Esophagus squamous epithelium (tissue), 5 donors: ENCODE measurements at places on chromosomes 7 and 10.
A peak's percentile ranks its signal among the peaks of the same experiment; 100 is the strongest.

DNA sequence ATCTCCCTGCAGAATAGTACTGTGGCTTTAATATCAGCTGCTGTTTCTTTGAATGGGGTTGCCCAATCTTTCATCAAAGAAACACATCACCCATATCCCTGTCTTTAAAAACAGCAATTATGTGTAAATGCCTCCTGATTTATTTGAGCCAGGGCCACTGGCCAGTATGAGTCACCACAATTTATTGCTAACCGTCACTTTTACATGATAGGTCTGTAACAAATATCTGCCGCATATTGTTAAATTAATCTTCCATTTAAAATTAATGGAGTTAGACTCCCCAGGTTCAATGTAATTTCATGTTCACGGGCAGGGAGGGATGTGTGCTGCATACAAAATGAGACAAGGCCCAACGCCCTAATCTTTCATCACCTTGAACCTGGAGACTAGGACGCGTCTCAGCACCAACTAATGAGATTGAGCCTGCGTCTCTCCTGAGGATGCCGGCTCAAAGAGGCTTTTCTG, 673.4 kb downstream of the AUTS2 start:
- DNase-seq, result no peak

GRCh38 chr7:119935418-119936025, 337.5 kb upstream of the KCND2 start:
- DNase-seq, result no peak

DNA sequence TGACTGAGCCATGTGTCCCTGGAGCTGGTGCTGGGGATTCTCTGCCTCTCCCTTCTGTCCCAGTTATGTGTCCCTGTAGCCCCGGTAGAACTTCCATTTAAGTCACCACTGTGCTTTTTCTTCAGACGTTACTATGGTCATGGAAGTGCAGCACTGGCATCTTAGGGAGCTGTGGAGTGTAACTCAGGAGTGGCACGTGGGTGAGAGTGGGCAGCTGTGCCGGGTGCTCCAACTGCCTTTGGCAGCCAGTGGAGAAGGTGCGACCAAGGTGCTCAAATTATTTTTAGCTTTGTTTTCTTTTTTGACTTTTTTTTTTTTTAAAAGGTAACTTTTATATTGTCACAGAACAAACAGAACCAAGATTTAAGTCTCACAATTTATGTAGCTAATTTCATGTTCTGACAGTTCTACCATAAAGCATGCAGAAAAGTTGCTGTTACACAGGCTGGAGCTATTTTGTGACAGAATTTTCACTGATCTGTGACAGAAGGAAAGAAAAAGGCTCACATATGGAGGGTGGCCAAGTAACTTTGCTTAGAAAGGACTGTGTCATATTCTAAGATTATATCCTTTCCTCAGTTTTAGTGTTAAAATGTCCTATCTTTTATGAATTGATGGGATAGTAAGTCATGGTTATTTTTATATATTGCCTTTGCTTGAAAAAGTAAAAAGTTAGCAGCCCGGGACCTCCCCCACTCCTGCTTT, 73.9 kb downstream of the SH2D4B start:
- no peak for DNase-seq

GRCh38 chr7:51035716-51036115, 253.0 kb upstream of the GRB10 start:
- no peak for DNase-seq

DNA sequence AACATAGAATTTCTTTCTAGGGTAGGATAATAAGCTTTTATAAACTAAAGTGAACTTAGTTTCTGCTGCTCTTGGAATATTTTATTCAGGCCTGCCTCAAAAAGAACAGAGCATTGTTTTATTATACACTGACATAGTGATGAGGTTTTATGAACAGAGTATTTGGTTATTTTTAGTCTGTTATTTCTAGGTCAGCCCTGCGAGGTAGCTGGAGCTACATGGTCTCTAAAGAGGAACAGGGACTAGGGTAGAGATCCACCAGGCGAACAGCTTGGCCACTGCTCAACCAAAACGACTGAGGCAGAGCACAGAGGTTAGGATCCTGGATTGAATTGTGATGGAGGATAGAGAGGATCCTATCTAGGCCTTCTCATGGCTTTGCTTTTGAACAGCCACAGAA, 53.0 kb downstream of the MKX start:
- DNase-seq, result no peak

DNA sequence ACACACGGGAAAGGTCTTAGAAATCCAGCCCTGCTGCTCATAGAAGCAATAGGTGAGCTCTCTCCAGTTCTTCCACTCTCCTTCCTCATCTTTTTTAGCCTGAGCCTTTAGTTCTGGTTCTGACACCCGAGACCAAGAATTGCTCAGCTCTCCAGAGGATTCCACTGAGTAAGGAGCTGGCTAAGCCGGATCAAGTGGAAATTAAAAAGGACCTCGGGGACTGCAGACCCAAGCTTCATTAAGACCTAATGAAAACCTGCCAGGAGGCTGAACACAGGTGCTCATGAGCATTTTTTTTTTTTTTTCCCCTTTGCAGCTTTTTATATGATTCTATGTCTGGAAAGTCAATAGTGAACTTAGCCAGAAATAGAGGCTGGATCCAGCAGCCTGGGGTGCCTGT, 1176.0 kb upstream of the AUTS2 start:
- no peak for DNase-seq

DNA sequence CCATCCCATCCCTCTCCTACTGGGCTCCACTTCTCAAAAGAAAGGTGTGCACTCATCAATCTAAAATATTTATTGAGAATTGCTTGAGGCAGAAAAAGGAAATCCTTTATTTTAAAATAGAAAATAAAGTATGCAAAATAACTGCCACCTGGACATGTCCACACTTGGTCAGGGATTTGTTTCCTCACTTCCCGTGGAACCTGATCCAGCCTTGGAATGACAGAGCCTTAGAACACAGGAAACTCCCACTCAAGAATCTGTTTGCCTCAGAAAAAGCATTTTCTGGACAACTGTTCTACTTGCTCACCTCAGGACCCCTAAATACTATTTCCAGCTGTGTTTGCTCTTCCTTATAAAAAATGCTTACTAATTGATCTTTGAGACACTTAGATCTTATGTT, 29.0 kb downstream of the AKR1C8 start:
- DNase-seq, result no peak

DNA sequence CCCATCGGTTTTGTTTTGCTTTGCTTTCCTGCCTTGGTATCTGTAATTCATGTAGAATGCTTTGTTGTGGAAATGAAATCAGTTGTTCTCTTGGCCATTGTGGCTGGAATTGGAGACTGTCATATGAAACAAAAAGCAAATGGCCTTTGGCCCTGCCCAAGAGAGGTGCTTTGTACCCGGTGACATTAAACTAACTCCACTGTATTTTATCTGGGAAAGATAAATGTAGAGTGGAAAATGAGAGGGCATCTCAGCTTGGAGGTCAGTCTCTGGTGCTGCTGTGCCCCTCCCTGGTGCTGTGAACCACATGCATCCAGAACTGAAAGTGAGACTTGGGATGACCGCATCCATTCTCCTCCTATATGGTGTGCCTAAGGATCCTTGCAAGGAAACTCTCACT, 75.4 kb downstream of the CDK1 start:
- no peak for DNase-seq

- no peak for DNase-seq
These were observed 106.3 kb upstream of the WAC start for GRCh38 chr10:28426392-28427159.

DNA sequence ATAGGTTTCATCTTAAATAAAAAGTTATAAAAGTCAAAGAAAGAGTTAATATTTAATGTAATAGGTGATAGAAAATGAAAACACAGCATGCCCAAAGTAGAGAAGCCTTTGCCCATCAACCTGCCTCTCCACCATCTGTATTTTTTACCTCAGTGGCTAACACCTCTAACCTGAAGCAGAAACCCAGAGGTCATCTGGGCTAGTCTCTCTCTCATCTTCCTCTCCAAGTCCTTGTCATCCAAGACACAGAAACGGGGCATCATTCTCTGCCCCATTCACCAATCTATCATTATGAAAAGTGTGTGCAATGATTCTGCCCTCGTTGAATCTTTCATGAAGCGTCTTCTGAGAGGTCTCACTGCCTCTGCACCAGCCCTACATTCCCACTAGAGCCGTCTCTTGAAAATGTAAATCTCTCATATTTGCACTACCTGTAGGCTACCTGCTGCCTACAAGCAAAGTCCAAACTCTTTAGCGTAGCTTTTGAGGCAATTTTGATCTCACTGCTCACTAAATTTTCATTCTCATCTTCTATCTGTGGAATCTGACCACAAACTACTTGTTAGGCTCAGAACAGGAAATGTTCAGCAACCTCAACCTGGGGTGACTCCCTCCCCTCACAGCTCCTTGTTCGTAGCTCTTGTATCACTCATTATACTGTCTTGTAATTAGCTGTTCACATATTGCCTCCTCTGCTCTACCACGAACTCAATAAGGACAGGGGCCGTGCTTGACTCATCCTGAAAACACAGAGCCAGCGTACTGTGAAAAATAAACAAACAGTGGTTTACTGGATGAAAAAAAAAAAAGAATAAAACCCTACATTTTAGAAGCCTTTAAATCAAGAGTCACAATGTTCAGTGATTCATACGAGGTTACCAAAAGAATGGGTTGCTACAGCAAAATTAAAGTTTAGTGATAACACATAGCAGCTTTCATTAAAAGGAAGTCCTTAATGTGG, 83.1 kb downstream of the CTNNA3 start:
- DNase-seq, result no peak

DNA sequence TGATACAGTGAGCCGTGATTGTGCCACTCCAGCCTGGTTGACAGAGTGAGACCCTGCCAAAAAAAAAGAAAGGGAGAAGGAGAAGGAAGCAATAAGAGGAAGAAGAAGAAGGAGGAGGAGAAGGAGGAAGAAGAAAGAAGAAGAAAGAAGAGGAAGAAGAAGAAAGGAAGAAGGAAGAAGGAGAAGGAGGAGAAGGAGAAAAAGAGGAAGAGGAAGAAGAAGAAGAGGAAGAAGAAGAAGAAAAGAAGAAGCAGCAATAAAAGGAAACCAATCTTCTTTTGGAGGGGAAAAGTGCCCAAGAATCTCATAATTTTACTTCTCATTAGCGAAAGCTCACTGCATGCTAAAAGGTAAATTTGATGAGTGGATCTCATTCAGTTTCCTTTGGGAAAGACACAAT, 85.7 kb upstream of the GLCCI1 start:
- no peak for DNase-seq

DNA sequence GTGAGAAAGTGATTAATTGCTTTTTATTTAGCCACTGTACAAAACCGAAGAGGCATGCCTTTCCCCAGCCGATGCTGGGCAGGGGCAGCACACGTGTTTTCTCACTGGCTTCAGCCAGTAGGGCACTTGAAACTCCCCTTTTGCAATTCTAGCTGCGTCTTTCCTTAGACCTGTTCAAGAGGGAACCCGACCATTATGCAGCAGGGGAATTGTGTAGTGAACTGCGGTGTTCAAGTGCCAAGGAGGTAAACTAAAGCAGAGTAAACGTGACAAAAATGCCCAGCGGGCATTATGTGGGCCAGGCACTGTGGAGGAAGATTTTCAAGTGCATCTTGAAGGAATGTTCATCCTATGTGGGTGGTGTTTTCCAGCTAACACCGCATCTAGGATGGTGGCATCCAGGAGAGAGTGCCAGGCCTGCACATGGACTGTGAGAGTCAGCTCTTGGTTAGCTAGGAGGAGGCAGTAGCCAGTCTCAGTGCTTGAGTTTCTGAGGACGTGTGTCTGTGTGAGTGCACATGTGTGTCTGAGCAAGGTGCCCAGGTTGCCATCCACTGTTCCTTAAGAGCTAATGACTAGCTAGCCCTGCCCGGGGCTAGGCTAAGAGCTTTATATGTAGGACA, 3.3 kb downstream of the WIPF3 start:
- no peak for DNase-seq

DNA sequence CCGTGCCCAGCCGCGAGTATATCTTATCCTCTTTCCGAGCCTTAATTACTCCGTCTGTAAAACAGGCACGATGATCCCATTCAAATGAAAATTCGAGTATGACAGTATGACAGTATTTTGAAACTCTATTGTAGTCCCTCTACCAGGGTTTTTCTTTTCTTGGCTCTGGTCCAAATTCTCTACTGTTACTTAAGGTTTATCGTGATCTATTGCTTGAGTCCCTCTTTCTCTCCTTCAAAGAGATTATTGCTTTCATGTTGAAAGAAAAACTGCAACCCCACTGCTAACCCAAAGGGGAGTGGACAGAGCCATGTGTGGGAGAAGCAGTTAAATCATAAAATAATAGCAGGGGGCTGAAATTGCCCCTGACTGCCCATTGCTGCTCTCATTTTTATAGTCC, 1156.6 kb upstream of the AUTS2 start:
- DNase-seq, result no peak

GRCh38 chr10:21363731-21364104, 161.8 kb downstream of the SKIDA1 start:
- no peak for DNase-seq

- no peak for DNase-seq
These were observed 37.3 kb downstream of the ACADSB start for GRCh38 chr10:123045961-123046731.

DNA sequence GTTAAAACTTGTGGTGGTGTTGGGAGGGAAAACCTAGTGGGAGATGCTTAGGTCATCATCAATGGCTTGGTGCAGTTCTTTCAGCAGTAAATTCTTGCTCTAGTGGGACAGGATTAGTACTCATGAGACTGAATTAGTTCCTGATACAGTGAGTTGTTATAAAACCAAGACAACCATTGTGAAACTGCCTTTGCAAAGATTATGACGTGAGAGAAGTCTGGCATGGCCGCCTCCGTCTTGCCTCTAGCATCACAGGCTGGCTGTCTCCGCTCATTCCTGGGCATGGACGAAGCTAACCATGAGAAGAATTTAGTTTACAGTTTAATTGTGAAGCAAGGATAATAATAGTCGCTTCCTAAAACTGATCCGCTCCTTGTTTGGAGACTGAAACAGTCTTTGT, 186.4 kb downstream of the KIF20B start:
- no peak for DNase-seq

DNA sequence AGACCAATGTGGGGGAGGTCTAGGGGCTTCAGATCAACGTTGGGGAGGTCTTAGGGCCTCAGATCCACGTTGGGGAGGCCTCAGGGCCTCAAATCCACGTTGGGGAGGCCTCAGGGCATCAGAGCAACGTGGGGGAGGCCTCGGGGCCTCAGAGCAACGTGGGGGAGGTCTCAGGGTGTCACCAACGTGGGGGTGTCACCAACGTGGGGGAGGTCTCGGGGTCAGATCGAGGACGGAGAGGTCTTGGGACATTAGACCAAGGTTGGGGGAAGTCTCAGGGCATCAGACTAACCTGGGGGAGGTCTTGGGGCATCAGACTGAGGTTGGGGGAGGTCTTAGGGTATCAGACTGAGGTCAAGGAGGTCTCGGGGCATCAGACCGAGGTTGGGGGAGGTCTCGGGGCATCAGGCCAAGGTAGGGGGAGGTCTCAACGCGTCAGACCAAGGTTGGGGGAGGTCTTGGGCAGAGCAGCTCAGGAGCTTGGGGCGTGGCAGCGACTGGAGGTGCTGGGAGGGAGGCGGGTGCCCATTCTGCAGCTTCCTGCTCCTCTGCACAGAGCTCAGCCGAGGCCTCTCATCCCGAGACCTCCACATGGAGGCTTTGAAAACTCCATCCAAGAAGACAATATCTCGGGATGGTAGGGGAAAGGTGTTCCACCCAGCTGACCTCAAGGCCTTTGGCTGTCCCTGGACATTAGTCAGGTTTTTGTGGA, 159.8 kb downstream of the WDR37 start:
- DNase-seq, result no peak

- peak; percentile 35 for DNase-seq
These were observed 53.7 kb upstream of the KDM7A start for GRCh38 chr7:140230516-140230860.

- no peak for DNase-seq
These were observed 1.9 kb upstream of the NRF1 start for GRCh38 chr7:129609666-129610065.
